ENCODE measurements at places on chromosomes 2 and 18.

GRCh38 chr2:195658541-195658890 lies 1.5 kb downstream of the SLC39A10 start:
- peak overlapping the region; percentile 84 for H3K4me3 ChIP-seq
- H3K4me1 ChIP-seq, result peaks cover 32% of the 10 kb centered on the region

DNA sequence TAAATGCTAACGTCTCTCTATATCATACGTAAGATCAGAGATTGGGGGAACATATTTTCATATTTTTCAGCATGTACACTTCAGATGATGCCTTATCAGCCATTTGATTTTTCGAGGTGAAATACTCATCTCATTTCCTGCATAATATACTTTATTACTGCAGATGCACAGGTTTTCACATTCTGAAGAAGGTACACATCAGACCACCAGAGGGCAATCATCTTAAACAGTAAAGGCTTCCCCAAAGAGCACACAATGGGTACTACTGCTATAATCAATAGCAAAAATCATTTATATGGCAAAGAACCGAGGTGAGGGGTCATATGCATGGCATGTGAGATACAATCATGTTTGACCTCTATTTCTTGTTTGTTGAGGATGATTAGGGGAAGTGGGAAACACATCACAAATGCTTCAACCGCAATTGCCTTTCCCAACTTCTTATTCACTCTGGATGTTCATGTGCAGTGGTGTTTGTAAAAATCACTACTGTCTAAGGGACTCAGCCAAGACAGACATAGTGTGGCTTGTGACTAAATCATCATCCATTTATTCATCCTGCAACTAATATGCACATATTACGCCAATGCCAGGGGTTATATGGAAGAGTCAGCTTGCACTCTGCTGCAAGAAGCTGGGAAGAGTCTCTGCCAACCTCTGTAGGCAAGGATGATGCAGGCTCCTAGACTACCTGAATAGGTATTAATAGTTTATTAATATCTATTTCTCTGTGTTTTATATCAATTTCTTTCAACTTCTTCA lies 118.7 kb downstream of the EPB41L3 start:
- no peaks in the 10 kb centered on the region for H3K36me3 ChIP-seq
- H3K27me3 ChIP-seq, result no peaks in the 10 kb centered on the region
- peak; percentile 26 for DNase-seq
- no peak overlapping the region for H3K4me3 ChIP-seq

DNA sequence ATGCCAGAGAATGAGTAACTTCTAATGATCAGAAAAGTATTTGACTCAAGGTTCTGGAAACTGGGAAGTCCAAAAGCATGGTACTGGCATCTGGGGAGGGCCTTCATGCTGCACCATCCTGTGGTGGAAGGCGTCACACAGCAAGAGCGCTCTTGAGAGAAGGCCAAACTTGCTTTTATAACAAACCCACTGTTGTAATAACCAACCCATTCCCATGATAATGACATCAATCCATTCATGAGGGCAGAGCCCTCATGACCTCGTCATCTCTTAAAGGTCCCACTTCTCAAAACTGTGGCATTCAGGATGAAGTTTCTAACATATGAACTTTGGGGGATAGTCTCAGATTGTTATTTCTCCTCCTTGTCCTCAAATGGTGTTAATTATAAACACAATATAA lies 67.8 kb downstream of the COA5 start:
- H3K4me3 ChIP-seq, result no peak overlapping the region
- no peak overlapping the region for H3K27ac ChIP-seq
- peaks cover 31% of the 10 kb centered on the region for H3K36me3 ChIP-seq
- no peaks in the 10 kb centered on the region for H3K27me3 ChIP-seq
- DNase-seq, result no peak

- H3K4me1 ChIP-seq, result no peaks in the 10 kb centered on the region
- H3K27ac ChIP-seq, result no peak overlapping the region
- no peaks in the 10 kb centered on the region for H3K27me3 ChIP-seq
- no peak overlapping the region for H3K4me3 ChIP-seq
These were observed 49.4 kb upstream of the CWC22 start for GRCh38 chr2:180056367-180057118.

DNA sequence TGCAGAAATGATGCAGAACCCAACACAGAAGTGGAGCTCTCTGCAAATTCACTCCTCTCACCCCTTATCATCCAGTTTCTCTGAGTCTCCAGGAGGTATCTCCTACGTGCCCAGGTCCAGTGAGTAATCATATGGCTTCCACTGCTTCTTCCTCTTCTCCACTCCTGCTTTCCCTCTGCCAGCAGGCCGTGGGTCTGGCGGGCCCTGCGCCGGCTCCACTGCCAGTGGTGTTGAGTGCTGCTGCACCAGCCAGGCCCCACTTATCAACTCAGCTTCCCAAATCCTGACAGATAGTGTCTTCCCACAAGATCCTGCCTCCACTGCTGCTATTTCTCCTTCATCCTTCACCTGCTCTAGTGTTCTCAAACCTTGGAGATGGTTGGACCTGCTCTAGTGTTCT lies 227.6 kb upstream of the PARD3B start:
- peaks cover 8% of the 10 kb centered on the region for H3K4me1 ChIP-seq
- no peak for DNase-seq
- no peaks in the 10 kb centered on the region for H3K27me3 ChIP-seq
- no peak overlapping the region for H3K4me3 ChIP-seq

- no peak for DNase-seq
- H3K36me3 ChIP-seq, result no peaks in the 10 kb centered on the region
- H3K27ac ChIP-seq, result no peak overlapping the region
These were observed 886.3 kb downstream of the SLC4A3 start for GRCh38 chr2:220513573-220514288.

DNA sequence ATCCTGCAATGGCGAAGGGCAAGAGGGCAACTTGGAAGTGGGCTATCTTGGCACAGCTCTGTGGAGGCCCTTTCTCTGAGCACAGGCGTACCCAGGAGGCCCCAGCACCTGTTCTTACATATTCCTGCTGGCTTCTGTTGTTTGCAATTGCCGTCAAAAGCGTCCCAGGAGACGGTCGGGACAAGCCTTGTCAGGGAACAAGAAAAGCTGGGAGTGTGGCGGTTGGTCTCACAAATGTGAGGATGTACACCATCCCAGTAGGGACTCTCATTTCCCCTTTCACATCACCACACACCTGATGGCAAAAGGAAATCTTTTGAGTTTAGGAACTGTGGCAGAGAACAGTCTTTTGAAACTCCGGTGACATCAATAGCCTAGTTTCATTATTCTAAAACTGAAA lies 94.7 kb upstream of the EFEMP1 start:
- no peaks in the 10 kb centered on the region for H3K36me3 ChIP-seq
- 0 out of 3 replicates have a peak, but pooled peaks cover 9% of the 10 kb centered on the region for H3K27me3 ChIP-seq
- H3K4me1 ChIP-seq, result no peaks in the 10 kb centered on the region
- H3K4me3 ChIP-seq, result no peak overlapping the region
- DNase-seq, result no peak

DNA sequence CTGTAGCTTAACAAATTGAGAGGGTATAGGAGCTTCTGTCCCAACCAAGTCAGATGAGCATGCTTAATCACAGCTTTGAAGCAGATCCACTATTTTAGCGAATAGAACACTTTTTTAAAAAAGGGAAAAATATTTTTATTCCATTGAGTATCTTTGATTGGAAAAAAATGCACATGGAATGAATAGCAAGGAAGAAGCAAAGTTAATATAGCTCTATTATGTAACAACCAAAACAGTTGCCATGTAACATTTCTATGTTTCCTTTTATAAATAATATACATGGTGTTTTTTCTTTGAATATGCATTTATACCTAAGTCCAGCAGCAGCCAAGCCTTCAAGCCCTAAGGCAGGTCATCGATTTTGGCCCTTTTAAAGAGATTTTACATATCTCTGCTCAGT lies 21.4 kb upstream of the SPTBN1 start:
- no peak for DNase-seq
- H3K4me3 ChIP-seq, result no peak overlapping the region
- H3K4me1 ChIP-seq, result peaks cover 23% of the 10 kb centered on the region
- peaks cover 26% of the 10 kb centered on the region for H3K27me3 ChIP-seq
- H3K36me3 ChIP-seq, result no peaks in the 10 kb centered on the region

- no peak overlapping the region for H3K27ac ChIP-seq
- H3K4me3 ChIP-seq, result no peak overlapping the region
- H3K27me3 ChIP-seq, result no peaks in the 10 kb centered on the region
- DNase-seq, result no peak
These were observed 248.9 kb downstream of the OSR1 start for GRCh38 chr2:19109518-19109917.

DNA sequence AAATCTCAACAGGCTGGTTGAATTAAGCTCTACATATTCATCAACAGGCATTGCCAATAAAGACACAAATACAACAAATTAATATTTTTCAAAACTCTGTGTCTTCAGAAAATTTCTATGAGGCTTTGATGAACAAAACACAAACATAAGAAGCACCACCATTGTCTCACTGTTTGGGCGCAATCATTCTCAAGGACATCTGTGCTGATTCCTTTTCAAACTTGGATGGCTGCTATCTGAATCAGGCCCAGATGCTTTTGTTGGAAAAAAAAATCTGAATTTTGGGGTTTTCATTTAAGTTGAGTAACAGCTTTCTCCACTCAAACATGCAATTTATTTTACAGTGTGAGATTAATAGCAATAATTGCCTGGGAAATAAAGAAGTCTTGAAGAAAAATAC lies 173.8 kb downstream of the NRXN1 start:
- no peaks in the 10 kb centered on the region for H3K4me1 ChIP-seq
- H3K36me3 ChIP-seq, result no peaks in the 10 kb centered on the region
- no peaks in the 10 kb centered on the region for H3K27me3 ChIP-seq
- no peak overlapping the region for H3K27ac ChIP-seq
- no peak for DNase-seq

GRCh38 chr2:169579044-169579443 lies 5.1 kb upstream of the PPIG start:
- no peak overlapping the region for H3K4me3 ChIP-seq
- H3K27me3 ChIP-seq, result no peaks in the 10 kb centered on the region
- no peak for DNase-seq
- no peak overlapping the region for H3K27ac ChIP-seq

DNA sequence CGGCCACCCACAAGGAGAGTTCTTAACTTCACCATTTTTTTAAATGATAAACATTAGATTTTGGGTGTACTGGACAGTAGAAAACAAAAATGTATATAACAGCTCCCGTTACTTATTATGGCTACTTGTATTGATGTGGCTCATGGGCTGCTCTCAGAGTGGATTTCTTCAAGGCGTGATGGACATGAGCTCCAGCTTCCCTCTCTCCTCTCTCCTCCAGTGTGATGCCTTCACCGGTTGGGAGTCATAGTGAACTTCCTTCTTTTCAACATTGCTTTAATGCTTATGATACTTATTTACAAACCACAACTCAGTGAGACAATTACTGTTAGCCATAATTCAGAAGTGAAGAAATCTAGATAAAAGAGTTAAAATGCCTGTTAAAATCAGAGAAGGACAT lies 515.2 kb downstream of the RNF144A start:
- H3K36me3 ChIP-seq, result no peaks in the 10 kb centered on the region
- H3K4me3 ChIP-seq, result no peak overlapping the region
- H3K27me3 ChIP-seq, result 0 out of 3 replicates have a peak, but pooled peaks cover 3% of the 10 kb centered on the region
- H3K27ac ChIP-seq, result no peak overlapping the region

GRCh38 chr2:232406556-232407310 lies at the start of gene ALPG:
ALPG (plus strand) TSS chr2:232406844; CDS start chr2:232406895, 51 bp downstream.
- H3K27ac ChIP-seq, result no peak within 1 kb of the TSS
- H3K4me1 ChIP-seq, result peaks cover 11% of the 10 kb centered on the region
- H3K36me3 ChIP-seq, result no peaks in the 10 kb centered on the region
- H3K4me3 ChIP-seq, result no peak within 1 kb of the TSS
- no peak for DNase-seq

GRCh38 chr18:75041586-75041985 lies 167.4 kb downstream of the PTGR3 start:
- no peak overlapping the region for H3K27ac ChIP-seq
- no peak overlapping the region for H3K4me3 ChIP-seq
- no peaks in the 10 kb centered on the region for H3K36me3 ChIP-seq
- no peaks in the 10 kb centered on the region for H3K4me1 ChIP-seq
- H3K27me3 ChIP-seq, result no peaks in the 10 kb centered on the region
- DNase-seq, result no peak

GRCh38 chr18:7062811-7063210 lies 54.8 kb downstream of the LAMA1 start:
- H3K36me3 ChIP-seq, result no peaks in the 10 kb centered on the region
- H3K4me1 ChIP-seq, result peaks cover 23% of the 10 kb centered on the region
- H3K27me3 ChIP-seq, result no peaks in the 10 kb centered on the region
- no peak overlapping the region for H3K4me3 ChIP-seq
- DNase-seq, result no peak

- no peaks in the 10 kb centered on the region for H3K27me3 ChIP-seq
- DNase-seq, result peak; percentile 70
- 0 out of 2 replicates have a peak overlapping the region, but pooled peaks have one; percentile 4 for H3K4me3 ChIP-seq
These were observed 8.1 kb upstream of the SOS1 start for GRCh38 chr2:39128919-39129391.

DNA sequence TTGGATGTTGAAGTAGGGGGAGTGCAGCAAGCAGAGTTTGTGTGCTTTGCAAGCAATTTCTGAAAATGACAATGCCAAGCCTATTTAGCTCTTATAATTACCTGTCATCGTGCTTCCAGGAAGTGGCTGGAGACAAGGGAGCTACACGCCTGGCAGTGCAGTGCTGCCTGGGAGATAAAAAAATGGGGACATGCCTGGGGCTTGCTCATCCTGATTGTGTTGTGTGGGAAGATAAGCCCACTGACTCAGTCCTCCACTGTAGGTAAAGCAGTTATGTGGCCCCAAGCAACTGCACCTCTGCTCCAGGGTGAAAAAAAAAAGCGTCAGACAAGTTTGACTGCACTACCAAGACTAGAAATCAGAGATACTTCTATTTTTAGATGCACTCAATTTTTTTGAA lies 396.9 kb upstream of the NXPH2 start:
- DNase-seq, result no peak
- no peak overlapping the region for H3K4me3 ChIP-seq
- no peaks in the 10 kb centered on the region for H3K36me3 ChIP-seq
- H3K4me1 ChIP-seq, result peaks cover 7% of the 10 kb centered on the region
- H3K27ac ChIP-seq, result no peak overlapping the region

- DNase-seq, result no peak
- H3K4me3 ChIP-seq, result no peak overlapping the region
- H3K4me1 ChIP-seq, result no peaks in the 10 kb centered on the region
These were observed 313.1 kb downstream of the AGPS start for GRCh38 chr2:177705511-177706173.

DNA sequence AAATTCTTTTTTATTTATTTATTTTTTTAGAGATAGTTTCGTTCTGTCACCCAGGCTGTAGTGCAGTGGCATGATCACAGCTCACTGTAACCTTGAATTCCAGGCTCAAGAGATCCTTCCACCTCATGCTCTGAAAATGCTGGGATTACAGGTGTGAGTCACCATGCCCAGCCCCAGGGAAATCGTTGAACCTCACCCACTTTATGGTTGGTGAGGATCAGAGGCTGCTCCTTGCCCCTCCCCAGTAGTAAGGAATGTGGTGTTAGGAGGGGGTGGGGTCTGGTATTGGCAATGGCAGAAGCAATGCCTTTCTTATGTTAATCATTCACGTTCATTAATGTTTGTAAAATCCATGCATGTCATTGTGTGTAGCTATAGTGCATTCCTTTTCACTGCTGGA lies 161.9 kb downstream of the SUCLG1 start:
- H3K4me1 ChIP-seq, result peaks cover 99% of the 10 kb centered on the region
- no peaks in the 10 kb centered on the region for H3K36me3 ChIP-seq
- DNase-seq, result peak; percentile 88

Measured in HepG2 (cell line).